Progenitor cell of endocrine pancreas (in vitro differentiated cells): ENCODE measurements at places on chromosomes 11 and 22. TPM values are rescaled to one million over a fixed set of nuclear protein-coding genes. Genes with fewer than 3 reads are reported as not detected.

GRCh38 chr11:58652726-58653280, 30.3 kb downstream of the CNTF start:
- DNase-seq: no peak

GRCh38 chr11:96127596-96127959, 203.7 kb upstream of the MTMR2 start:
- no peak for DNase-seq

GRCh38 chr11:121553389-121553788, 100.6 kb upstream of the SORL1-AS1 start:
- DNase-seq: no peak

- DNase-seq: no peak
Observed at GRCh38 chr22:20632518-20632917, 125.1 kb downstream of the MED15 start.

DNA sequence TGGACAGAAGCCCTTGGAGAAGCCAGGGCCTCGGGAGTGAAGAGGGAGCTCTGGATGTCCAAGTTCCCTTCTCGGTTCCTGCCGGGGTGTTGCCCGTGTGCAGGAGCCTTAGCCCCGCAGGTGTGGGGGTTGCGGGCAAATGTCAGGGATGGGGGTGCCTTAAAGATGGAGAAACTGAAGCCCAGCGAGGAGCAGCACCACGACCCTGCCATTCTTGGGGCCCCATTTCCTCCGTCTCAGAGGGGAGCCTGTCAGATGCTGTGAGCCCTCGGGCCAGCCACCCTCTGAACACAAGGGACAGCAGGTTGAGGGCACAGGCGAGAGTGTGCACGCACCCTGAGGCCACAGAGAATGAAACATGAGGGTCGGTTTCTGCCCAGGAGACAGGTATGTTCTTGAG, 6.3 kb downstream of the OSBPL5 start:
- no peak for DNase-seq

- no peak for DNase-seq
Observed at GRCh38 chr11:45289369-45289768, 3.2 kb upstream of the SYT13 start.

- DNase-seq: no peak
Observed at GRCh38 chr11:75879737-75880136, 64.7 kb downstream of the UVRAG start.

DNA sequence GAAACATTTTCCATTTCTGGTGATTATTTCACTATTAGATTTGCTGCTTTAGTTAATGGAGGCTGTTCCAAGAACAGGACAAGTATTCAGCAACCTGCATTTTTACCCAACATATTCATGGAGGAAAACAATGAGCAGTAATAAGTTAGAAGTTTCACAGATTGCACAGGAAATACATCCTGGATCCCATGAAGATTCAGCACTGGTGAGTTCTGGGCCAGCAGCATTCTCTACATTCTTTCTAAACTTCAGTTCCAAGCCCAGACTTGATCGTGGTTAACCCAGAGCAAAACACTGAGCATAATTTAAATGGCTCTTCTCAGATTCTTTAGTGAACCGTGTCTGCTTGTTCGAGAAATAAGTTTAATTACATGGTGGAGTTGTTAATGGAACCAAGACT, 3.8 kb downstream of the FJX1 start:
- DNase-seq: no peak

DNA sequence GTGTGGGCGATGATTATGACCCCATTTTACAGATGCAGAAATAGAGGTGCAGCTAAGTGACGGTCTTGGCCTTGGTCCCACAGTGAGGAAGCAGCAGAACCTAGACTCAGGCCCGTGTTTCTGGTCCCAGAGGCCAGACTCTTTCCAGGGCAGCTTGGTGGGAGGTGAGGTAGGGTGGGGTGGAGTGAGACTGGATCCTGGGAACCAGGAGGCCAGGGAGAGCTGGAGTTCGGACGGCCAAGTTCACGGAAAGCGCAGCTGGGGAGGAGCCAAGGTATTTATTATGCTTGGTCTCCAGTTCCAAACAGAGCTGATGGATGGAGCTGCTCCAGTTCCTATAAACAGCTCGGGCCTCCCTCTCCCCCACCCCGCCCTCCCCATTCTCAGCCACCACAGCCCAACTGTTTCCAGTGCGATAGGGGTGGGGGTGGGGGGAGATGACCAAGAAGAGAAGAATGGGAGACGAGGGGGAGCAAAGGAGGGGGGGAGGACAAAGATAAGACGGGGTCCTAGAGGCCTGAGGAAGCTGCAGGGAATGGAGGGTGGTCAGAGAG, 16.2 kb downstream of the LRRC32 start:
- DNase-seq: no peak

- no peak for DNase-seq
Observed at GRCh38 chr11:59283825-59284772, 71.4 kb upstream of the MPEG1 start.

DNA sequence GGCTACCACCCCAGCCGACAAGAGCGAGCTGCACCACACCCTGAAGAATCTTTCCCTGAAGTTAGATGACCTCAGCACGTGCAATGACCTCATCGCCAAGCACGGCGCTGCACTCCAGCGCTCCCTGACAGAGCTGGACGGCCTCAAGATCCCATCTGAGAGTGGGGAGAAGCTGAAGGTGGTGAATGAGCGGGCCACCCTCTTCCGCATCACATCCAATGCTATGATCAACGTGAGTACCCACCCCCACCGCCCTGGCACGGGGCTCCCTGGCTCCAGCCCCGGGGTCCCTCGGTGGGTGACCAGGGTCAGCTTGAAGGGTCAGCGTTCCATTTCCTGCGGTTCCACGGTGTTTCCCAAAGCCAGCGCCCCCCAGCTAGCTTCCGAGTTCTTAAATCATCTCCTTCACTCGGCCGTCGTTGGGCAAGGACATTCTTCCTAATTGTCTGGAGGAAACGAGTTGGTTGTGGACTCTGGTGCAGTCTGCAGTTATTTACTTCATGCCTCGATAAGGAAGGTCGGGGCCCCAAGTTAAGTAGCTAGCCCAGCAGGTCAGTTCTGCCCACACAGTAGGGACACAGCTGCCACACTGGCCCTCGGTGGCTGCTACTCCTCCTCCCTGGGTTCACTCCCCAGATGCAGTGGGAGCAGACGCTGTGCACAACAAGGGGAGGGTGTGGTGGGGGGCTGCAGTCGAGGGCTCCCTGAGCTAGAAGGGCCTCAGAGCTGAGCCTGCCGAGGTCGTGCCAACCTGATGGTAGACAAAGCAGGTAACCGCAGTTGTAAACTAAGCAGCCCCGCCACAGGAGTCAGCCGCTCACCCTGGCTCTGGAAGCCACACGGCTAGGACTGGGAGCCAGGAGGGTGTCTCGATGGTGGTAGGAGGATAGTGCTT, 97.9 kb downstream of the MORC2 start:
- DNase-seq: no peak

- no peak for DNase-seq
Observed at GRCh38 chr11:59766542-59767224, 11.5 kb downstream of the STX3 start.

GRCh38 chr11:94103471-94103870, 25.2 kb upstream of the PANX1 start:
- no peak for DNase-seq

- no peak for DNase-seq
Observed at GRCh38 chr22:23574877-23575276, 5.2 kb downstream of the IGLL1 start.

DNA sequence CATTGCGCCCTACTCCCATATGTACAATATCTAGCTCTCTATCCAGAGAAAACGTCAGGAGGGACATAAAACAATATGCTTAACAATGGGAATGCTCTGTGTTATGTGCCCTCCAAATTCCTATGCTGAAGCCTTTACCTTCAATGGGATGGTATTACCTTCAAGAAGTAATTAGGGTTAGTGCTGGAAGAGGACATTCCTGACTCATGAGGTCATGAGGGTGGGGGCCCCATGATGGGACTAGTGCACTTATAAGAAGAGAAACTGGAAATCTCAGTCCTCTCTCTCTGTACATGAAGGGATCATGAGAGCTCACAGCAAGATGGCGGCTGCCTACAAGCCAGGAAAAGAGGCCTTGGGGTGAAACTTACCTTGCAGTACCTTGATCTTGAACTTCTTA, 20.3 kb downstream of the MMP20 start:
- no peak for DNase-seq

GRCh38 chr11:104145062-104145461, 18.9 kb downstream of the PDGFD start:
- no peak for DNase-seq

DNA sequence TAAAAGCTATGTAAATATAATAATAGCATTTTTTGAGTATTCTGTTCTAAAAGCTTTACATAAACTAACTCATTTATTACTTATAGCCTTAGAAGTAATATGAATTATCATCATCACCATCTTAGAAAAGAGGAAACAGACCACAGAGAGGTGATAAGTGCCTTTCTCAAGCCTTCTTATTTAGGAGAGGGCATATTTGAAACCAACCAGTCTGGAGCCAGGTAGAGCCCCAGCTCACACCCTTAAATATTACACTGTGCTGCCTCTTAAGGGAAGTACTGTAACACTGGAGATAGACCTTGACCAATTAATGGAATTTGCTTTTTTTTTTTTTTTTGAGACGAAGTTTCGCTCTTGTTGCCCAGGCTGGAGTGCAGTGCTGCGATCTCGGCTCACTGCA, 2.3 kb downstream of the BCO2 start:
- no peak for DNase-seq

DNA sequence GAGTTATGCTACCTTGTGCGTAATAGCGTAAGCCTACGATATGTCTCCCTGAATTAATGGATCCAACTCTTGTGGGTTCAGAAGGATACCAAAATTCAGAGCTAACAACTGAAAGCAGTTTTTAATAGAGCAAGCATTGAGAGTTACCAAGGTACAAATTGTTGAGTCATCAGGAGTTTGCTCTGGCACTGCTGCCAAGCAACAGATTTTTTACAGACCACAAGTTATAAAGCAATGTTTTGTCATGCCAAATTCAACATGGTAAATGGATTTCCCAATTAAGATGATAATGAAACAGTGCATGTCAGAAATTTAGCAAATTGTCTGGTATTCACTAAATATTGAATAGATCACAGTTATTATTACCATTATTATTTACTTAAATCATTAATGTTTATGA, 295.6 kb downstream of the NELL1 start:
- DNase-seq: no peak

DNA sequence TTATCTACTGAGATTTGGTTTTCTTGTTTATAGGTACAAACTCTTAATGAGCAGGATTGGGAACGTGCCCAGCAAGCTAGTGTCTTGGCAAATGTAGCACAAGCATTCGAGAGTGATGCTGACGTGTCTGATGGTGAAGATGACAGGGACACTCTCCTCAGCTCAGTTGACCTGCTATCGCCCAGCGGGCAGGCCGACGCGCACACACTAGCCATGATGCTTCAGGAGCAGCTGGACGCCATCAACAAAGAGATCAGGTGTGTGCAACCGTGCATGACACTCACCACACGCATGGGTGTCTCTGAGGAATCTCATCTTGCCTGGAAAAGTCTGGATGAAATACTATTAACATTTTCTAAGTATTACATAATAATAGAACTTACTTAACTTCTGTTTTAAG, 54.7 kb upstream of the CTTN start:
- no peak for DNase-seq

DNA sequence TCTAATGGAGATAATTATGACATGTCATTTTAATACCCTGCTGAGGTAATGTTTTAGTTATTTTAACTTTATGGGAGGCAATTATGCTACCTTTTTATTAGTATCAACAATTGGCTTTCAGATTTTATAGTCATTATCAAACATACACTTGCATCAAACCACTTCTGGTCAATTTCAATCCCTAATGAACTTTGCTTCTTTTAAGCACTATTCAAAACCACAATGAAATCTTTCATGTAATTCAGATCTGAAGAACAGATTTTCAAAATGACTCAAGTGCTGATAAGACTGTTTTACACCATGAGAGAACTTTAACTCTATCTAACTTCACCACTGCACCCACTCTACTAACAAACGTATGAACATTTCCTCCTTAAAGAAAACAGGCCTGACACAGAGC, 25.9 kb upstream of the CCDC34 start:
- DNase-seq: no peak

GRCh38 chr11:113634940-113635575, 71.0 kb downstream of the TMPRSS5 start:
- no peak for DNase-seq

DNA sequence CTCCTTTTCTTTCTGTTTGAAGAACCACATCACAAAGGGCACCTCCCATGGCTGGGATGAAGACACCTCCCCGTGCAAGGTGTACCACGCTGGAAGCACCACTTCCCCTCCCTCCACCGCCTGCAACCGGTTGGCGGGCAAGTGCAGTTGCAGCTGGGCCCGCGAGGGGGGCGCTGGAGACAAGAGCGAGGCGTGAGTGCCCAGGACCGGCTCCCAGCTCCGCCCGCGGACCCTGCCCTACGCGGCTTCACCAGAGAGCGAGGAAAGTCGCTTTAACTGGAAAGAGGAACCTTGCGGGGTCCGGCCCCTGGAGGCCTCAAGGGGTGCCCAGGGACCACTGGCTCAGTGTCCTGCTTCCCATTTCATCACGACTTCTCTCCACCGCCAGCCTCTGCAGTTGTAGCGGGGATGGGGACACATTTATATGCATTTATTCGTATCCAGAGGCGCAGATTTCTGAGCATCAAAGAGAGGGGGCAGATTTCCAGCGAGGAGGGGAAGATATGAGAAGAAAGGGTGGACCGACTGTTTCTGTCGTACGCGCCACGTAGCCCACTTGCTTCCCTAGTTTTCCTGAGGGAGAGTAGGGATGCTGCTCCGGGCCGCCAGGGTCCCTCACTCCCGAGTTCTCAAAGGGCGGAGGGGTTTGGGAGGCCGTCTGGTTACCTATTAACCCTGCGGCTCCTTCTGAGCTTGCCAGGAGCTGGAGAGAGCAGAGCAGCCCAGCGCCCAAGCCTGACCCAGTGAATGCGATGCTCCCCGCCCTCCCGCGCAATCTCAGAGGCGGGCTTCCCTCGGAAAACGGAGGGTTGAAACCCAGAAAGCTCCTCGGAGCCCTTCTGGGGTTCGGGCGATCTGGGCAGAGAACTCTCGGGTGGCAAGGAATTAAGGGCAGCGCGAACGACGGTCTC, 3.5 kb downstream of the ESAM start:
- DNase-seq: peak; percentile 77

DNA sequence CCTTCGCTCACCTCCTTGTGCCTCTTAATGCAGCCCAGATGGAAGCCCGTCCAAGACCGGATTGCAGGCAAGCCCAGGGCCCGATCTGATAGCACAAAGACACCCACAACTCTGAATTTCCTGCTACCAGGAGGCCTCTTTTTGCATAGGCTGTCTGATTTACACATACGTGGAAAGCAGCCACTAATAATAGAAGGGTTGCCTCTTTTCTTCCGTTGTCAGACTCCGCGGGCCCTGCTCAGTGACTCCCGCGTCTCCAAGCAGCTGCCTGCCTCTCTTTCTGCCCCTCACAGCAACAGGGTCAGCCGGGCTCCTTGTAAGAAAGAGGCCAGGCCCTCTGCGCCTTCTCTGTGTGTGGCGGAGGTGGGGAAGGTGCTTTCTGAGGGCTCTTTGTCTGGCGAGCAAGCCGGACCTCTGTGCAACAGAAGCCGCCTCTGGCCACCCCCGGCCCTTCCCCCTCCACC, 26.7 kb downstream of the FLI1 start:
- peak; percentile 14 for DNase-seq

The CD3D gene
- total RNA-seq: not detected in 2 replicates

The DDI1 gene
- not detected in 2 replicates for total RNA-seq

The BTBD18 gene
- total RNA-seq: not detected in 2 replicates

The KRTAP5-8 gene
- total RNA-seq: 0.24 TPM in 1 of 2 replicates, not detected in the other

The KDM4E gene
- total RNA-seq: not detected in 2 replicates

The ARHGAP20 gene
- total RNA-seq: 0.07 and 0.14 TPM in 2 replicates

The HPX gene
- total RNA-seq: 2.5 and 6.1 TPM in 2 replicates

The FHIP1B gene
- 58.4 and 63.0 TPM in 2 replicates for total RNA-seq

The PLAAT3 gene
- 41.9 and 46.3 TPM in 2 replicates for total RNA-seq

The SMIM38 gene
- 0.65 and 1.2 TPM in 2 replicates for total RNA-seq

The SEC14L2 gene
- total RNA-seq: 13.2 and 13.7 TPM in 2 replicates

The CBX6 gene
- total RNA-seq: 38.8 and 39.6 TPM in 2 replicates

The KCNK7 gene
- total RNA-seq: 0.95 and 1.7 TPM in 2 replicates

The SNX32 gene
- total RNA-seq: 3.6 and 4.6 TPM in 2 replicates
